ENCODE measurements at places on chromosomes 13 and 19.

GRCh38 chr19:47848823-47849473, 10.1 kb upstream of the TPRX2 start:
- DNase-seq = no peak

DNA sequence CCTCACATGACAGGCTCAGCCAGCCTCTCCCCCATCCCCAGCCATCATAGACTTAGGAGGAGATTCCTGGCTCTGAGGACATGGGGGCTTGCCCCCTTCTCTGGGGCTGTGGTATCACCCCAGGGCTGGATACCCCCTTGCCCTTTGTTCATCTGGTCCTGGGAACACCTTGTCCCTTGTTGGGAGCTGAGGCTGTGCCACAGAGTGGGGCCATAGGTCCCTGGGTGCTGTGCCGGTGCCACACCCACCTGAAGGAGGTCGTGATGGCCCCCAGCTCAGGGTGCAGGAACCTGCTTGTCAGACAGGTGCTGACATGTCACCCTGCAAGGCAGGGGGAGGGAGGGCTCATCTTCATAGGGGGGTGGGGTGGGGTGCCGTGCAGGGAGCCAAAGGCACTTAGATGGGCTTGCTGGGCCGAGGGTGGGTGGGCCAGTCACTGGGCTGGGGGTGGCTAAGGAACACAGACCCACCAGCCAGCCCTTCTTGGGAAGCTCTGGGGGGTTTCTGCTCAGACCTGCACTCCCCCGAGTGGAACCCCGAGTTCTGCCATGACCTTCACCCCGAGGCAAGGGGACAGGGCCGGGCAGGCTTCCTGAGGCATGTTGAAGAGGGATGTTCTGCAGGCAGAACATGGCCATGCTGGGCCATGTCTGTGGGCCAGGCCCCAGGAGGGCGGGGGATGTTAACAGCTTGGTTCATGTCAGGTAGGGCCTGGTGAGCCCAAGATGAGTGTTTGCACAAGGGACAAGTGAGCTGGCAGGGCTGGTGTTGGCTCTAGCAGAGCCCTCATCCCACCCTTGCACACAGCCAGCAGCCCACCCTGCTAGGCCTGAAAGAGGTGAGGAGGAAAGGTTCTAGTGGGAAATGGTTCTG, 28.0 kb downstream of the TSSK6 start:
- DNase-seq = no peak

DNA sequence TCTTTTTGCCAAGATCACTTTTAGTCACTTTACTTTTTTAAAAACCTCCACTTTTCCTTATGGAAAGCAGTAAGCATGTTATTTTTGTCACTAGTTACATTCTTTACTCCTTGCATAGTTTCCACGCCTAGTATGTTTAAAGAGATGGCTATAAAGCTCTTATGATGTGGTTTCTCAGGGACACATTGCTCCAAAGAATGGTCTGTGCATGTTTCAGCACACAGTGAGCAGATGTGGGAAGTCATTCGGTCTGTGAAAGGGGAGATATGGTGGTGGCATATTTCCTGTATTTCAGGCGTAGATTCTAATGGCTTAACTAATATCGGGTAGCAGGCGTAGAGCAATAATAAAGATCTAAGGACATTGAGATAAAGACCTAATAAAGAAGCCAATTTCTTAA, 180.7 kb downstream of the SLITRK6 start:
- no peak for DNase-seq

- peak; percentile 44 for DNase-seq
Measured at GRCh38 chr19:12703046-12703445, 6.6 kb upstream of the FBXW9 start.

DNA sequence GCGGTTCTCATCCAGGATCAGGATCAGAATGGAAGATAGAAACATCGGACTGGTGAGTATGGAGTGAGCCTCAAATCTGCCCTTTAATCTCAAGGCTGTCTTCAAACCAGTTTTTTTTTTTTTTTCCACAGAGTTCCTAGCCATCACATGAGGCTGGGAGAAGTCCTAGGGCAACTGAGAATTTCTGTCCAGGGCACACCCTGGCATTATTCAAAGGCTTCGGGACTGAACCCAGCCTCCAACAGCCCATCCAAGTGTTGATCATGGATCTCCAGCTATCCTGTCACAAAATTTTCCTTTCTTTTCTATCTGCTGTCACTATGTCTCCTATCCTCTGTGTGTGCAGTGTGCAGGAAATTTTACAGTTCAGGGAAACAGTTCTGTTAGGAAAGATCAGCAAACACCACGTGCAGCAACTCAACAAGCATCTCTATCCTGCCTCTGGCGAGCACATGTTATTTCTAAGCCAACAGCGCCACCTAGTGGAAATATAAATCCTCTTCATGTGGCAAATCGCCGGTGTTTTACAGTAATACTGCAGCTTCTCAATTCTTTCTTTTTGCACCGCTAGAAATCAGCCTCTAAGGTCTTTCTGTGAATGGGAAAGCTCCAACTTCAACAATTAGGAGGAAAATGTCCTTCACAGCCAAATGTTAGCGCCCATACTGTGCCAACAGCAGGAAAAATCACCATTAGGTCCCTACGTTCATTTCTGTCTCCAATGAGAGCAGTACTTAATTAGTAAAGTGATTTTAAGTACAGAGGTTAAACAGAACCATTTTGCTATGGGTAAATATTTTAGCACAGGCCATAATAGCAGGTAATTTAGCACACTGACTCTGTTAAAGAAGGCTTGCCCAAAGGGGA, 21.4 kb upstream of the ZNF181 start:
- peak; percentile 54 for DNase-seq

GRCh38 chr19:4472174-4472974, at the start of gene HDGFL2:
TSS of gene HDGFL2 (plus strand) at chr19:4472297. CDS start at chr19:4472351, 54 bp downstream.
- DNase-seq = no peak

DNA sequence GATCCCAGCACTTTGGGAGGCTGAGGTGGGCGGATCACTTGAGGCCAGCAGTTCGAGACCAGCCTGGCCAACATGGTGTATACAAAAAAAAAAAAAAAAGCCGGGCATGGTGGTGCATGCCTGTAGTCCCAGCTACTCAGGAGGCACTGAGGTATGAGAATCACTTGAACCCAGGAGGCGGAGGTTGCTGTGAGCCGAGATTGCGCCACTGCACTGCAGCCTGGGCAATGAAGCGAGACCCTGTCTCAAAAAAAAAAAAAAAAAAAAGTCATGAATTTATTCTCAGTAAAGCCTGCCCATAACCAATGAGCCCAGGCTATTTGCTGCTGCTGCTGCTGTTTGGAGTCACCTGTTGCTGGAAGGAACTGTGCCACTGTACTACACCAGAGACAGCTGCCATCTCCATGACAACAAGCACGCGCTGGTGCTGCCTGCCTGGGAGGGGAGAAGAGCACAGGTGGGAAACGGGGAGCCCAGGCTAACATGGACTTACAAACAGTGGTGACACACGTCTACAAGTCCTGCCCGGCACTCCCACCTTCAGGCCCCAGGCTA, 11.3 kb downstream of the ZFR2 start:
- DNase-seq = no peak

DNA sequence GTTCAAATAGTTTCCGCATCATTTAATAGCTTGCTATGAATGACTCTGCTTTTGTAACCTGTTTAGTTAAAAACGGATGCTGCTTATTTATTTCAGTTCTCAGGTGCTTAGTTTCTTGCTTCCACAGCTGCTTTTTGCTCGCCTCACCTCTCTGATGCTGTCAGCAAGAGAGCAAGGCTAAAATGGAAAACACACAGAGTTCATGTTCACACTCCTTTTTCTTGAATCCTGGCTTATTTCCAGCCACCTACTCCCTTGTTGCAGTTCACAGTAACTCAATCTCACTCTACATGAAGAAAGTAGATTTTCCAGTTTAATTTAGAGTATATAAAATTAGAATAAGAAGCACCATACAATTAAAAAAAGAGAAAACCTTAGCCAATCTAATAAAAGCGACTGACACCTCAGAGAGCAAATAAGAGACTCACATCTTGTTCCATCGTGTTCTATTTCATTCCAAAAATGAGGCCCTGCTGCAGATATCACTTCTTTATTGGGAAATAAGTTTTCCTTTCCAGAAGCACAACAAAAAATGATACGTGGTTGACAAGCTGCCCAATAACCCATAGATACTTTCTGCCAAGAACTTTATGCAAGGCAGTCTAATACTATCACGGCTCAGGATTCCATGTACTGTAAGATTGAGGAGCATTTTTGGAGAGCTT, 326.1 kb upstream of the SLITRK1 start:
- DNase-seq = no peak

DNA sequence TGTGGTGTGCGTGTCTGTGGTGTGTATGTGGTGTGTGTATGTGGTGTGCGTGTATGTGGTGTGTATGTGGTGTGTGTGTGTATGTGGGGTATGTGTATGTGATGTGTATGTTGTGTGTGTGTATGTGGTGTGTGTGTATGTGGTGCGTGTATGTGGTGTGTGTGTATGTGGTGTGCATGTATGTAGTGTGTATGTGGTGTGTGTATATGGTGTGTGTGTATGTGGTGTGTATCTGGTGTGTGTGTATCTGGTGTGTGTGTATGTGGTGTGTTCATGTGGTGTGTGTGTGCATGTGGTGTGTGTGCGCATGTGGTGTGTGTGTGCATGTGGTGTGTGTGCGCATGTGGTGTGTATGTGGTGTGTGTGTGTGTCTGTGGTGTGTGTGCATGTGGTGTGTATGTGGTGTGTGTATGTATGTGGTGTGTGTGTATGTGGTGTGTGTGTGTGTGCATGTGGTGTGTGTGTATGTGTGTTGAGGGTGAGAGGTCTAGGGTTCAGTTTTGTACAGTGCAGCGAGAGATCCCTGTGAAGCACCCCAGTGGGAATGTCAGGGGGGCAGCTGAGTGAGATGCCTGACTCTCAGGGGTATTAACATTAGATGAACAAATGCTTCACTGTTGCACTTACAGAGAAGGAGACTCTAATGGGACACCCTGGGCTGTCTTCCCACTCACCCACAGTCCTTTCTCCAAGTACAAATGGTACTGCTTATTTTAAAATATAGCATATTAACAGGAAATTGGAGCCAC, 61.3 kb upstream of the MEDAG start:
- DNase-seq = no peak

DNA sequence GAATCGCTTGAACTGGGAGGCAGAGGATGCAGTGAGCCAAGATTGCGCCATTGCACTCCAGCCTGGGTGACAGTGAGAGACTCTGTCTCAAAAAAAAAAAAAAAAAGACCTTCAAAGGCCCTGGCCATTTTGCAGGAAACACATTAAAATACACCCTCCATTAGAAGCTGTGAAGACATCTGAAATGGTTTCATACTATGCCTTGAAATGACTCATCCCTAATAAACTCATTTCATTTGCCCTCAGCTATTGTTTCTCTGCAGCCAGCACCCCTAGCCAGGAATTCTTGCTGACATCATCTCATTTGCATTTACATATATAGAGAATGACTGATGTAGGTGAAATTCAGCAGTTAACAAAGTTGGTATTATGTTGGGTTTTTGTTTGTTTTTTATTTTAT, 8.7 kb downstream of the EML2 start:
- DNase-seq = peak; percentile 68

DNA sequence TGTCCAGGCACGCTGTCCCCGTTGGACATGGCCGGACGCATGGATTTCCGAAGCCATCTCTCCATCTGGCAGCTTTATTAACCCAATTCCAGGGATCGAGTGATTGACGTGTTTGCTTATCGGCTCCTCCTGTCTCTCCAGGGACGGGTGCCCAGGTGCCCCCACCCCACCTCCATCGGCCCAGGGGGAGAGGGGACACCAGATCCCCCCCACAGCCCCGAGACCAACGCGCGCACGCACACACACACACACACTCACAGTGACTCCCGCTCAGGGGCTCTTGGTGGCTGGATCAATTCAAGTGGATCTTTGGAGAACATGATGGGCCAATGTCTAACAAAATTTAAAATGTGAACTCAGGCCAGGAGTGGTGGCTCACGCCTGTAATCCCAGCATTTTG, 23.1 kb upstream of the ONECUT3 start:
- no peak for DNase-seq

DNA sequence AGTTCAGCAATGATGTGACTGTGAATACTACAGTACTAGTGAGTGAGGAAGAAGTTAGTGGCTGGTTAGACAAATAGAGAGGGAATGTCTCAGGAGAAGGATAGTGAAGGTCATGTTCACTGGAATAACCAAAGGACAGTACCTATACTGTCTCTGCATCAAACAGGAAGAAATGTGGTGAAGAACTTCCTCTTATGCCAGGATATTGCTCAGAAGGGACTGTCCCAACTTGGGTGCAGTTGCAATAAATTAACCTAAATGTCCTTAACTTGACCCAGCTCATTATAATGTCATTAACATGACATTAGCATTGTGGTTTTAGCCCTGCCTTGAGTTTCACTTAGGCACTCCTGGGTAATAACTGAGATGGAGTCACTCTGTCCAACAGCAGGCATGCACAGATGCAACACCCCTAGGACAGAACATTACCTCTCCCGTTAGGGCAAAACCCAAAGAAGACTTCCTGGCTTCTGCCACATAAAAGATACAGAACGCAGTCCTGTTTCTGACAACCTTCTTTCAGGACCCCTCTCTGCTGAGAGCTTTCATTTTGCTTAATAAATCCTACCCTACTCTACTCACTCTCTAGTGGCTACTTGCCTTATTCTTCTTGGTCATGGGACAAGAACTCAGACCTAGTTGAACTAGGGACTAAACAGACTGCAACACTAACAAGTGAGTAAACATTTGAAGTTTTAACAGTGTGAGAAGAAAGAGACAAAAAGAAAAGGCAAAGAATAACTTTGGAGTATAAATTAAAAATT, 1591.6 kb upstream of the MIR17HG start:
- no peak for DNase-seq

- DNase-seq = no peak
Measured at GRCh38 chr19:46885411-46885810, 24.6 kb downstream of the ARHGAP35 start.

DNA sequence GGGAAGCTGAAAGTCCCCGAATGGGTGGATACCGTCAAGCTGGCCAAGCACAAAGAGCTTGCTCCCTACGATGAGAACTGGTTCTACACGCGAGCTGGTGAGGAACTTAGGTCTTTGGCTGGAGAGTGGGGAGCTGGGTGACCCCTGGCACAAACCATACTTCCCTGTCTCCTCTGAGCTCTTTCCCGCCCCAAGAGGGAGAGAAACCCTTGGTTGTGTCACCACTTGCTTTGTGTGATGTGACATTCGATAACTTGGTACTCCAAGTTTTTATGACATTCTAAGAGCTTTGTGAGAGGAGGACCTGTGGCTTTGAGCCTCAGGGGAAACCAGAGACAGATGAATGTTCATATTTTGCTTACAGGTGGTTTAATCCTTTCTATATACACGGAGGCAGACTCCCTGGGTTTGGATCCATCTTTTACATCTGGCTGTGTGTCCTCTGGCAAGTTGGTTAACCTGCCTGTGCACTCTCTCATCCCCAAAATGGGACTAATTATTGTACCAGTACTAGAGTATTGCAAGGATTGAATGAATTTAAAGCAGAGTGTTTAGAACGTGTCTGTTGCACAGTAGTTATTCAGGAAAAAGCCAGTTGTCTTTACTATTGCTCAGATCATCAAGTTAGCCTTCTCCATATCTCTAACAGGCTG, 1.2 kb downstream of the RPS19 start:
- no peak for DNase-seq

- DNase-seq = no peak
Measured at GRCh38 chr13:51740698-51741097, 63.3 kb downstream of the DHRS12 start.

- no peak for DNase-seq
Measured at GRCh38 chr13:38262211-38262610, 87.4 kb upstream of the UFM1 start.

GRCh38 chr13:76035711-76036110, 399.6 kb downstream of the LMO7 start:
- no peak for DNase-seq

Measured in SW 1271 (cell line).